ENCODE measurements at places on chromosomes 11 and 22.
A peak's percentile ranks its signal among the peaks of the same experiment; 100 is the strongest.

GRCh38 chr11:114280696-114281095, 15.5 kb upstream of the NNMT start:
- DNase-seq: peak; percentile 27

DNA sequence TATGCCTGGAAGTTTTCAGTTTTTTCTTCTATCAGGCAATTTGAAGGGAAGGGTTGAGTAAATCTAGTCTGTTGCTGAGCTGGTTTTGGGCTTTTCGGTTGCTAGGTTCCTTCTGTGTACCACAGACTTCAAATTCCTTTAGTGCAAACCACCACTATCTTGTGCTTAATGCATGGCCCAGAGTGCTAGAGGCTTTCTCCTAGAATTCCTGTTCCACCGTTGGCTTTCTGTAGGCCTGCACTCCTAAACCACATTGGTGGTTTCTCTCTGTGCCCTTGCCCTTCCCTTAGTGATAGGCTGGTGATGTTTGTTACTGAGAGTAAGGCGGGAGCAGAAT, 47.1 kb upstream of the CTSC start:
- no peak for DNase-seq

DNA sequence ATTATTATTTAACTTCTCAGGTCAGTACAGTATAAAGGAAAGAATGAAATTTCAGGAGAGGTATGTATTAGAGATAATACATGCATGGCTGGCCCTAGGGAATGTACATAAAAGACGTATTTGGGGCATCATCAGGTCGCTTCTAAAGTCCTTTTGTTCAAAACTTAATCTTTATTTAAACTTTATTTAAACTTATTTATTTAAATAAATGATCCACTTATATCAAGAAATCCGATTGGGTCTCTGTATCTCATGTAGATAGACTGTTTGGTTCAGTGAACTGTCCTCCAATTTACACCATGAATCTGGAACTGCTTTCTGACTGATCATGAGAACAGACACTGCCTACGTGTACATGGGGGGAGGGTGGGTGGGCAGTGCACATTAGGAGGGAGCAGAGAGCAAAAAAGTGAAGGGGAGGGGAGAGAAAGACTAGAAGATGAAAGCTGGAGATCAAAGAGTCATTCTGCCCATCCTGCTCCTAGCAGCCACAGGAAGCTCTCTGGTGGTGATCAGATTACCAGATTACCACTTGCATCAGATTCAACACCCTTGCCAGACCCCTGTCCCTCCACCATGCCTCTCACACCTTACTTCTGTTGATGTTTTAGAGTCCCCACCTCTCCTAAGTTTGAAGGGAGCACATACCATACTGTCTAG, 92.1 kb upstream of the MTMR2 start:
- DNase-seq: no peak

DNA sequence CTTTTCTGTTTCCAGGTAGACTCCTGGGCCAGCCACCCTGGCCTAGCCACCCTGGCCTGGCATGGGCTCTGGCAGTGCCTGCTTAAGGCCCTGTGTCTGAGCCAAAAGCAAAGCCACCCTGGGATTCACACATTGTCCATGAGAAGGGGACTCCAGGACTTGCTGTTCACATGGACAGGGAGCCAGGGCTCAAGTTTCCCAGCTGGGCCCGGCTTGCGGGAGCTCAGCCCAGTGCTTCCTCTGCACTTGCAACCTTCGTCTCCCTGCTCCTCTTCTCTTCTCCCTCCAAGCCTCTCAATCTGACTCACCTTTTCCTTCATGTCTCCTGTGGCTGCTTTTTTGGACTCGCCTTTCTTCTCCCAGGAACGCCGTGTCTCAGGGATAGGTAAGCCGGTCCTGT, 130.3 kb downstream of the MICAL2 start:
- DNase-seq: no peak

GRCh38 chr22:50169181-50169759, 1.3 kb upstream of the PANX2 start:
- no peak for DNase-seq

DNA sequence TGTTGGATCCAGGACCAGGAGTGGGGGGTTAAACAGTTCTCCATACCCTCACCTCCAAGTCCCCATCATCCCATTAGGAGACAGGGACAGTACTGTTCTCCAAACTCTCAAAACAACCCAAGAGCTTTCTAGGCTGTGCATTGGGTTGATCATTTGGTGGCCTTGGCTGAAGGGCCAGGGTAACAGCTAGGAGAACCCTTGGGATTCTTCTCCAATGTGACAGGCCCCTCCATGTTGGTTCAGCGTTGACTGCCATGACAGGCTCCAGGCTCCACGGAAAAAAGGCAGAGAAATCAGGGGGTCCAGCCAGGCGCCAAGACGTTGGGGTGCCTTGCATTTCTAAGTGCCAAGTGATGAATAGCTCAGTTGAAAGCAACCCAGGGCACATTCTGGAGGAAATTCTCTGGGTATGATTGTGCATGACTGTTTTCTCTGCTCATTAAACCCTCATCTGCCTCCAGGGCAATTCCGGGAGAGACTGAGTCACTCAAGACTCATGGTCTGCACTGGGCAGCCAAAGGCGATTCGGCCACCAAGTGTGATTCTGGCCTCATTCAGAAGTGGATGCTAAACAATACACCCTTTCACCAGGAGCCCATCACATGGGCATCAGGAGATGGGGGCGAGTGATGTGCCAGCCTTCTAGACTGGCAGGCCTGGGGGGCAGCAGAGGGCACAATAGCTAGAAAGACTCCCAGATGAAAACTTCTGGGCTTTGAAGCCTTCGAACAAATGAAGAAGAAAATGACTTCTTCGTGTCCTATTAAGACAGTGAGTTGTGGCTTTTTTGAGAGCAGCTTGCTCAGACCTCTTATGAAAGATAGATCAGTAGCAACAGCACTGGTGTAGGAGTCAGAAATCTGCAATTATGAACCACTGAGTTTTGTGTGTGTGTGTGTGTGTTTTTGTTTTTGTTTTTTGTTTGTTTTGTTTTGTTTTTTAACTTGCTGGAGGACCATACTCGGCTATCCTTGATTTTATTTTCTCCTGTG, 27.7 kb downstream of the CD44 start:
- no peak for DNase-seq
